Mesenteric fat pad (tissue), 1 donor: ENCODE measurements at places on chromosomes 1 and 21. TPM values are rescaled to one million over a fixed set of nuclear protein-coding genes. Genes with fewer than 3 reads are reported as not detected.

ARV1 gene
- total RNA-seq = 12.9 TPM

BGLAP gene
- total RNA-seq = not detected

NHLH1 gene
- 0.42 TPM for total RNA-seq

MTR gene
- 48.8 TPM for total RNA-seq

USP24 gene
- total RNA-seq = 59.8 TPM

LENEP gene
- not detected for total RNA-seq

FMO5 gene
- 2.5 TPM for total RNA-seq

TMPRSS3 gene
- not detected for total RNA-seq

HES2 gene
- 0.19 TPM for total RNA-seq

GPA33 gene
- total RNA-seq = 0.29 TPM

TAS1R1 gene
- not detected for total RNA-seq

UTS2 gene
- not detected for total RNA-seq

HEATR1 gene
- total RNA-seq = 40.2 TPM

CD1D gene
- 5.1 TPM for total RNA-seq

S100A4 gene
- 512 TPM for total RNA-seq

KCNJ10 gene
- 0.16 TPM for total RNA-seq
